ENCODE measurements at places on chromosomes 5 and 9. TPM values are rescaled to one million over a fixed set of nuclear protein-coding genes. Genes with fewer than 3 reads are reported as not detected.

GRCh38 chr9:6239048-6239461, 23.4 kb downstream of the IL33 start:
- DNase-seq, result no peak

GRCh38 chr5:34606101-34606500, 50.0 kb upstream of the RAI14 start:
- no peak for DNase-seq

DNA sequence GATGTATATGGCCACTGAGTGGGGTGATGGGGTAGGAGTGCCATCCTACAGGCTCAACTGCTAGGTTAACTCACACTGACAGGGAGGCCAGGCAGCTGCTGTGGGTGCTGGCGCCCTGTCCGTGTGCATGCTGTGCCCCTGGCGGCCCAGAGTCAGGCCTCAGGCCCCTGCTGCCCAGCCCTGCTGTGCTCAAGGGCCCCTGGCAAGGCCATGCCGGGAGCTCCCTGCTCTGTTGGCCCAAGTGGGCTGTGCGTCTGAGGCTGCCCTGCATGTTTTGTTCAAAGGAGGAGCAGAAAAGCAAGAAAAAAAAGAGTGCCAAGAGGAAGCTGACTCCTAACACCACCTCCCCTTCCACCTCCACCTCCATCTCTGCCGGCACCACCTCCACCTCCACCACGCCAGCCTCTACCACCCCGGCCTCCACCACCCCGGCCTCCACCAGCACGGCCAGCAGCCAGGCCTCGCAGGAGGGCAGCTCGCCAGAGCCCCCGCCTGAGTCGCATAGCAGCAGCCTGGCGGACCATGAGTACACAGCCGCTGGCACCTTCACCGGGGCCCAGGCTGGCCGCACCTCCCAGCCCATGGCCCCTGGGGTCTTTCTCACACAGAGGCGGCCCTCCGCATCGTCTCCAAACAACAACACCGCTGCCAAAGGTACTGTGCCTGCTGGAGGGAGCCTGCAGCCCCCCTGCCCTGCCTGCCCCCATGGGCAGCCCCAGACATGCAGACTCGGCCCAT, 100.1 kb downstream of the PHF2 start:
- DNase-seq, result no peak

GRCh38 chr5:643351-643801, 31.2 kb downstream of the CEP72 start:
- DNase-seq, result no peak

- DNase-seq, result peak; percentile 30
Measured at GRCh38 chr5:78405829-78406750, 45.7 kb downstream of the SCAMP1 start.

DNA sequence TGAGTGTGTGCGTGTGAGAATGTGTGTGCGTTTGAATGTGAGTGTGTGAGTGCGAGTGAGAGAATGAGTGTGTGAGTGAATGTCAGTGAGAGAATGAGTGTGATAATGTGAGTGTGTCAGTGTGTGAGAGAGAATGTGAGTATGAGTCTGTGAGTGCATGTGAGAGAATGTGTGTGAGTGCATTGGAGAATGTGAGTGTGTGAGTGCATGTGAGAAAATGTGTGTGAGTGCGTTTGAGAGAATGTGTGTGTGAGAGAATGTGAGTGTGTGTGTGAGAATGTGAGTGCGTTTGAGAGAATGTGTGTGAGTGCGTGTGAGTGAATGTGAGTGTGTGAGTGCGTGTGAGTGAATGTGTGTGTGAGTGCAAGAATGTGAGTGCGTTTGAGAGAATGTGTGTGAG, 39.0 kb upstream of the LHX2 start:
- DNase-seq, result no peak

- no peak for DNase-seq
Measured at GRCh38 chr5:60835554-60835953, 8.5 kb downstream of the ELOVL7 start.

- DNase-seq, result no peak
Measured at GRCh38 chr5:161446655-161447054, 99.9 kb downstream of the GABRB2 start.

DNA sequence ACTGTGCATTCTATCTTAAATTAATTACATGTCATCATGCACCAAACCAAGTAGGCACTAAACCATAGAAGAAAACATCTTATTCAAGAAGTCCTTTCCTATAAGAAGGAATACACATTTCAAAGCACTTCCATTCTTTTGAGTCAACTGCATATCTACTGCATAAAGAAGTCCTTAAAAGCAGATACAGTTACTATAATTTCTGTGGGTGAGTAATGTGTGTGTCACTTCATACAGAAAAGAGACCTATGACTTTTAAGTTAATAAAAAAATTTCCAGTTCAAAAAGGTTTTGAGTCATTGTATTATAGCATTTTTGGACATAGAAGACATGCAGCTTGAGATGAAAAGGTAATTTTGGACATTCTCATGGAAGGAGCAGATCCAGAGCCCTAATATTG, 125.0 kb downstream of the DTWD2 start:
- DNase-seq, result no peak

- no peak for DNase-seq
Measured at GRCh38 chr9:117733465-117733864, 29.3 kb downstream of the TLR4 start.

DNA sequence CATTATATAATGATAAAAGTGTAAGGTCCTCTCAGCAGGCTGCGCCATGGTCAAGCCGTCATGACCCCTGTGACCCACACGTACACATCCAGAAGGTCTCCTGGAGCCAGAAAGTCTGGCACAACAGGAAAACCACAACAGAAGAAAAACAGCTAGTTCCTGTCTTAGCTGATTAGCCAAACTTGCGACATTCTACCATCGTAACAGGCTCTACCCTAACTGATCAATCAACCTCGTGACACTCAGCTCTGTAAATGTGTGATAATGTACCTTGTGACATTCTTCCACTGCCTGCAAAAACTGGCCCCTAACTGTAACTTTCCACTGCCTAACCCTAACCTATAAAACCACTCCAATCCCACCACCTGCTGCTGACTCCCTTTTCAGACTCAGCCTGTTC, 316.4 kb upstream of the TUSC1 start:
- no peak for DNase-seq

GRCh38 chr5:11182441-11183080, 421.5 kb upstream of the DAP start:
- peak; percentile 38 for DNase-seq

GRCh38 chr5:33892620-33893137, 889 bp upstream of the ADAMTS12 start:
- no peak for DNase-seq

DNA sequence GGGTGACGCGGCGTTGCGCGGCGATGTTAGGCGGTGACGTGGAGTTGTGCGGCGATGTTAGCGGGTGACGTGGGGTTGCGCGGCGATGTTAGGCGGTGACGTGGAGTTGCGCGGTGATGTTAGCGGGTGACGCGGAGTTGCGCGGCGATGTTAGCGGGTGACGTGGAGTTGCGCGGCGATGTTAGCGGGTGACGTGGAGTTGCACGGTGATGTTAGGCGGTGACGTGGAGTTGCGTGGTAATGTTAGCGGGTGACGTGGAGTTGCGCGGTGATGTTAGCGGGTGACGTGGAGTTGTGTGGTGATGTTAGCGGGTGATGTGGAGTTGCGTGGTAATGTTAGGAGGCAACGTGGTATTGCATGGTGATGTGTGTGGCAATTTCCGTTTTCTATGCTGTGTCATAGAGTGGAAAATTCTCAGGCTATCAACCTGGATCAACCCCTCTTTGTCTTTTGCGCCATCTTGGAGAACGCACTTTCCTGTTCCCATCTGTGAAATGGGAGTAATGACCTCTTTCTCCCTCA, 76.0 kb downstream of the ANKRD33B start:
- no peak for DNase-seq

- no peak for DNase-seq
Measured at GRCh38 chr5:72221099-72221498, 98.9 kb downstream of the MRPS27 start.

The LRRC70 gene
- total RNA-seq, result 43.4 TPM

The MCCC2 gene
- total RNA-seq, result 29.2 TPM

The CARTPT gene
- total RNA-seq, result not detected

The TRIM7 gene
- 7.6 TPM for total RNA-seq

The SOX30 gene
- total RNA-seq, result not detected

The IL9 gene
- not detected for total RNA-seq

The ACSL6 gene
- total RNA-seq, result 0.77 TPM

The TMEM215 gene
- total RNA-seq, result not detected

The IL13 gene
- total RNA-seq, result not detected
